Stimulated activated CD4-positive, alpha-beta T cell treated with anti-CD3 and anti-CD28 coated beads, Interleukin-15, amount 100 ng/mL, for 48 hours (primary cell): ENCODE measurements at places on chromosomes 12 and 14.

- no peak for DNase-seq
These were observed 100.9 kb upstream of the CPNE8 start for GRCh38 chr12:39006286-39006685.

GRCh38 chr14:65318636-65319506 is 93.7 kb upstream of the FUT8 start:
- DNase-seq: no peak

GRCh38 chr12:104928036-104928745 is 29.9 kb downstream of the SLC41A2 start:
- no peak for DNase-seq

GRCh38 chr12:11719678-11720099 is 70.2 kb downstream of the ETV6 start:
- DNase-seq: peak; percentile 37

DNA sequence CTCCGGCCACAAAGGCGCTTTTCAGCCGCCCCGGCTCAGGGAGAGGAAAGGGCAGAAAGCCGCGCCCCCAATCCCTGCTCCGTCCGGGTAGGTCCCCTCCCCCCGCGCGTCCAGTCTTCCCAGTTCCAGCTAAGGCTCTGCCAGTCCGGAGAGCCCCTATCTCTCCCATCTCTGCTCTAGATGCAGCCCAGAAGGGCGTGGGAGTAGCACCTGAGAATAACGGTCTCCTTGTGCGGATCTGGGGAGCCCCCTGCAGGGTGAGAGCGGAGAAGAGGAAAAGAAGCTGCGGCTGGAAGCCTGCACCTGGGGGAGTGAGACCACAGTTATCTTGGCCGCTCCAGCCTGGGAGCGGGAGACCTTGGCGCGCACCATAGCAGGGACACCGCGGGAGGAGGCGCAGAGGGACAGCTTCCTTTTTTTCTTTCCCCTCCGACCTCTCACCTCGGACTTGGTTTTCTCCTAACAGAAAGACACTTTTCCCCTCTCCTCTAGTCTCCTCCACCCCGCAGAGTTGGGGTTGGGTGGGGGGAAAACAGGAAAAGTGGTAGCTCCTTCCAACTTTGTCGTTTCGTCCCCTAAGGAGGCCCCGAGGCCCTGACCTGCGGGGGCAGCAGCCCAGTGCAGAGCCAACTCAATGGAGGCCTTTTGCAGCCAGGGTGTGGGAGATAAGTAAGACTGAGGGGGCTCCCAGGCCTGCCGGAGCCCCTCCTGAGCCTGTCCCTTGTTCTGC is 2.4 kb downstream of the DHH start:
- DNase-seq: peak; percentile 25

GRCh38 chr14:76050797-76051392 is 65.3 kb downstream of the IFT43 start:
- no peak for DNase-seq

DNA sequence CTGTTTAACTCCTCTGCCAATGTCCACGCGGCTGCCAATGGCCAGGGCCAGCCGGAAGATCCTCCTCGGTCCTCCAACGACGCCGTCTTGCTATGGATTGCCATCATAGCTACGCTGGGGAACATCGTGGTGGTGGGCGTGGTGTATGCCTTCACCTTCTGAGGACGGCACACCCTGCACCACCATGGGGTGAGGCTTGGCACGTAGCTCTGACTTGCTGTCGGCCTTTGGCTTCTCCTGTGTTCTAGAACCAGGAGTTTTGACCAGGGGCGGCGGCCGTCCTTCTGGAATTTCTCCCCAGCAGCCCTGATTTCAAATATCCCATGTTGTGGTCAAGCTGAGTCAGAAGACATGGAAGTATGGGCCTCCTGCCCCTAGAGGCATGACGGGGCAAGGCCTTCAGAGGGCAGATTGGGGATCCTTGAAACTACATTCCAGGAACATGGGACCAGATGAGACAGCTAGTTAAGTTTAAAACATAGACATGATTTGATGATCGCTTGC is 47.5 kb downstream of the C14orf132 start:
- DNase-seq: no peak

DNA sequence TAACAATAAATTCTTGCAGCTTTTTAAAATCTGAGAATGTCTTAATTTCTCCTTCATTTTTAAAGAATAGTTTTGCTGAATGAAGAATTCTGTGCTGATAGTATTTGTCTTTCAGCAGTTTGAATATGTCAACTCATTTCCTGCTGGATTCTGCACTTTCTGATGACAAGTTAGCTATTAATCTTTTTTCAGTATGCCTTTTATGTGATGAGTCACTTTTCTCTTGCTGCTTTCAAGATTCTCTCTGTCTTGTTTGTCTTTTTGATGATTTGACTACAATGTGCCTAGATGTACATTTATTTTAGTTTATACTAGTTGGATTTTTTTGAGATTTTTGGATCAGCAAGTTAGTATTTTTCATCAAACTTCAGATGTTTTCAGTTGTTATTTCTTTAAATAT is 87.9 kb upstream of the AVPR1A start:
- DNase-seq: no peak
